CD4-positive, alpha-beta T cell treated with Interleukin-21 for 1 hour (primary cell): ENCODE measurements at places on chromosomes 13 and 19.

DNA sequence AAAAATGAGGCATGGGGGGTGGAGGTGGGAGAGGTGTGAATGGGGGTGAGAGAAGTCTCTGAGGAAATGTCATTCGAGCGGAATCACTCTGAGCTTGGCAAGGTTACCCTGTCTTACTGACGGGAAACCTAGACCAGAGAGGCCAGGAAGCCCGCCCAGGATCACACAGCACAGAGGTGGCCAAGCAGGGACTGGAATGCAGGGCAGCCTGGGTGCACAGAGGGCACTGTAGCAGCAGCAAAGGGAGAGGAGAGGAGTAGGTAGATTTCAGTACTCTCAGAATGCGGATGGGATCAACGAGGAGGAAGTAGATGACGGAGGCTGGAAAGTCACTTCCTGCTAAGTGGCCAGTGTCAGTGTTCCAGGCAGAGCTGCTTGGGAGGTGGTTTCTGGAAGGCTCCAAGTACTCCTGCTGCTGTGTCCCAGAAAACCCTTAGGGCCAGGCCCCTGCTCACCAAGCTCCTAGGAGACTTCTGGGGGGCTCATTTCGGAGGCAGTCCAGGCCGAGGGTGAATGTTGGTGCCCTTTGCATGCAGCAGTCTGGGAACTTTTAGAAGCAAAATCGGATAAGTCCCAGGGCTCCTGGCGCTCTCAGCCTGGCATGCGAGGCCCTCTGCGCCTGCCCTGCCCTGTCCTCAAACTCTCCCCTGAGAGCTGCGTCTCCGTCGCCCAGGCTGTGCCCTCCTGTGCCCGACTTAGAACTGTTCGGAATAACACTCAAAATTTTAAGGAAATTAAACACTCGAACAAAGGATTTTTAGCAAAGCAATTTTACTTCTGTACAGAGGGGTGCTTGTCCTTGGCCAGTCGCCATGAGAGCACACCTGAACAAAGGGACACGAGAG, 33.5 kb downstream of the DNM2 start:
- no peak for DNase-seq

- DNase-seq: no peak
Observed at GRCh38 chr13:27252467-27252866, 1.1 kb downstream of the RPL21 start.

GRCh38 chr13:93956426-93956825, 523.1 kb downstream of the DCT start:
- no peak for DNase-seq

- DNase-seq: no peak
Observed at GRCh38 chr19:11159598-11160439, 4.2 kb upstream of the SPC24 start.

GRCh38 chr13:109667807-109668291, 118.5 kb downstream of the IRS2 start:
- no peak for DNase-seq

GRCh38 chr19:16824658-16825311, 4.4 kb upstream of the SIN3B start:
- DNase-seq: no peak

DNA sequence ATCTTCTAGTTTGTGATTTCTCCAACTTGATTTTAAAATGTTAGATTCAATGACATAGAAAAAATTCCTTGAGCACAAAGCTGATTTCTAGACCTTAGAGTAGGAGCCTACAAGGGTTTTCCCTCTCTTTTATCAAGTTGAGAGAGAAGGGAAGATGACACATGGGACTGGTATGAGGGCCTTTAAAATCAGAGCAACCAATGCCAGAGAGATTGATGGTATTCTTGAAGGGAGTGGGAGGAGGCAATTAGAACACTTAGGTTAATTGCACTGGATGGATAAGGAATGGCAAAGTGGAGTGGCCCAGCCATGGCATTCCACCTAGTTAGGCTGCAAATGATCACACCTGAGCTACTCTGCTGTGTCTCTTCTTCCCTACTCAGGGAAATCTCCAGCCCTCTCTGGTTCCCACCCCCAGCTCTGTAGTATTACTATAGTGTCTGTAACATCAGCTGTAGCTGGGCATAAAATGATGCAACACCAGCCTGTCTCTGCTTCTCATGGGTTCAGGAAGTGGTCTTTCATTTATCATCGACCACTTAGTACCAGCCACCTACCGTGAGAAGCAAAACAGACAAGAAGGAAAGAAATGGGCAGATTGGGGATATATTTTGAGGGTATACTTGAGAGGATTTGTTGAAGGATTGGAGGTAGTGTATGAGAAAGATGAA, 333.6 kb downstream of the DLEU7 start:
- no peak for DNase-seq

GRCh38 chr19:29259153-29259552, 46.2 kb upstream of the UQCRFS1 start:
- DNase-seq: no peak

DNA sequence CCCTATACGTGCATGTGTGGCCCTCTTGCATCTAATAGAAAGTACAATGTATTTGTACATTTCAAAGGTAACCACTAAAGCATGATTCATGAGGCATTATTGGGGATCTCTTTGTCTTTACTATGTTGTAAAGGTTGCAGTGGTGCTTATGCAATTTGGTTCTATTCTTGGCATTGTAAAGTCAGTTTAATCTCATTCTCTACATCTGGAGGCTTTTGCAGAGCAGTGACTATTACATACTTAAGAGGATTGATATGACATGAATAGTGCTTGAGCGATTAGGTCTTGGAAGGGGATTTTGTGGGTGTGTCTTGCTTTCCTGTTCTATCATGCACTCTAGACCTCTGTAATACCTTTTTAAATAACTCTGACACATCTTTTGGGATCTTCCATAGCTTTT, 610.0 kb downstream of the EFNB2 start:
- DNase-seq: no peak

DNA sequence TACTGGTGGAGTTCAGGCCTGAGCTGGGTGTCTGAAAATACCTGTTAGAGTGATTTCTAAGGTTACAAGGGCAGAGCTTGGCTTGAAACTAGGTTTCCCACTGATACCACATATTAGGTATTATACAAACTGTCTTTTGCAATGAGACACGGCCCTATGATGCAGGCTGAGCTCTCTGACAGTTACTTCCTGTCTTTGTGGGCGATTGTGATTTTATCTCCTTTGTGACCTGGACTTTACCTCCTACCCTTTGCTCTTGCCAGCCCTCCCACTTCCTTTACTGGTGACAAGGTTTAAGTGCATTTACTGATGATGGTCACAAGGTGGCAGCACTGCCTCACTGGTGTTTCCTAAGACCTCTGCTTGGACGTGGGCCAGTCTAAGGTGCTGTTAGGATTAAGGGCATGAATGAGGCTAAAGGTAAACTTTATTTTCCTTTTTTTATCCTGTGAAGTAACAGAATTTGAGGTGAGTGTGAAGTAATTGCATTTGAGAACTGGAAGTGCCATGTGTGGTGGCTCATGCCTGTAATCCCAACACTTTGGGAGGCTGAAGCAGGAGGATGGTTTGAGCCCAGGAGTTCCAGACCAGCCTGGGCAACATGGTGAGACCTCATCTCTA, 7.7 kb upstream of the CXCL17 start:
- peak; percentile 92 for DNase-seq

DNA sequence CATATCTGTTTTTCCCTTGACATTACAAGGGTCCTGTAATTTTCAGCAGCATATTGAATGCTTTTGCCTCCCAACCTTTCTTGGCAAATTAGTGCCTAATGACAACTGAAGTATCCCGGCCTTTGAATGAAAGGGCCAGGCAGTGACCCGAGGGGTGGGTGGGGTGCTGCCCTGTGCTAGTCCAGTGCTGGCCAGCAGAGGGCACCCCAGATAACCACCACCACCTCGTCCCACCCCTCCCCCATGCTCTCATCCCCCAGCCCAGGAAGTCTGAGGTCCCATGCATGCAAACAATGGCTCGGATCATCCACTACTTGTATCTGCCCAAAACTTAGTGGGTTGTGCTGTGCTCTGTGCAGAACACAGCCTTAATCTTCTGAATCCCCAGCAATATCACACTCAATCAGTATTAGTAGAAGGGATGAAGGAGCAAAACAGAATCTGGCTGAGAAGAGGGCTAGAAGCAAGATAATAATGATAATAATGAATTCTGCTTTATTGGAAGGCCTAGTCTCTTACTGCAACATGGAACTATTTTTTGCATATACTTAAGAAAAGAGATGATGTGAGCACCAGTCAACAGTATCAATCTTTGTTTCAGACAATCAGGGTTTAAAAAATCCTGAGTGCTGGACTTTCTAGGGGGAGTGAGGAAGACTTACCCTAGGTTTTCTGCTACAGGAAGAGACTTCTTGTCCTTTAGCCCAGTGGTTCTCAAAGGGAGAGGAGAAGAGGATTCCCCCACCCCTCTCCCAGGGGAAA, 3.8 kb downstream of the ATP12A start:
- peak; percentile 61 for DNase-seq

DNA sequence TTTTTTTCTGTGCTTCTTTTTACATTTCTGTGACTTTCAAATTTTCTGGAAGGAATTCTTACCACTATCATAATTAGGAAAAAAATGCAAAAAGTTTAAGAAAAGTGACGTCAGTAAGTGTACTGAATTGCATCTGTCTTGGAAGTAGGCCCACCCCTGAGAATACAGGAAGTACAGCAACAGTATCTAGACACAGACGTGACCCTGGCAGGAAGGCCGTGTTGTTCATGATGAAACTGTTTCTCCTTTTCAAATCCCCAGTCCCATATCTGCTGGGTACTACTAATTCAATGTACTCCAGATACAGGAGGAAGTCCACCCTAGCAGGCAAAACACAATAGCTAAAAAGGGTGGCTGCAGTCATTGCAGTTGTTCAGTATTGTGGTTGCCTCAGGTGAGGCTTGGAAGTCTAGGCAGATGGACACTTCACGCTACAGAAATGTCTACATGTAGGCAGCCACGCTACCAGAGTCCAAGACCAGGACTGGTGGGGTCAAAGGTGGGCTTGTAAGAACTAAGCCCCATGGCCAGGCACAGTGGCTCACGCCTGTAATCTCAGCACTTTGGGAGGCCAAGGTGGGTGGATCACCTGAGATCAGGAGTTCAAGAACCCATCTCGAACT, 49.6 kb upstream of the MED4 start:
- peak; percentile 43 for DNase-seq

DNA sequence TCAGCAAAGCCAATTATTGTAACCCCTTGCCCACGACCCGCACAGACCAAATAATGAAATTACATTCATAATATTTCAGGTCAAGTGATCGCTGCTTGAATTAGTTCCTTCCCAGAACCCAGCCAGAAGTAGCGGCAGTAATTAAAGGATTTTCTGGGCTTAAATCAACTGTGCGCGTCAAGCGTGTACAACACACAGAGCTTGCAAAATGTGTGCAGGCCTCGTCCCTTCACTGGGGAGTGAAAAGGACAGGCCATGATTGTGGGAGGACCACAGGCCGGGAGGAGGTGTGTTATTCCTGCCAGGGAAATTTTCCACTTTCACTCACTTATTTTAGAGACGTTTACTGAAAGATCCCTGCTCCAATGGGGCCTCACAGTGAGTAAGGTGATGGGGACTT, 84.9 kb downstream of the CHST8 start:
- no peak for DNase-seq

GRCh38 chr13:45141369-45141768, 21.1 kb downstream of the GTF2F2 start:
- DNase-seq: no peak

GRCh38 chr13:111650626-111651025, 330.2 kb downstream of the TEX29 start:
- no peak for DNase-seq

DNA sequence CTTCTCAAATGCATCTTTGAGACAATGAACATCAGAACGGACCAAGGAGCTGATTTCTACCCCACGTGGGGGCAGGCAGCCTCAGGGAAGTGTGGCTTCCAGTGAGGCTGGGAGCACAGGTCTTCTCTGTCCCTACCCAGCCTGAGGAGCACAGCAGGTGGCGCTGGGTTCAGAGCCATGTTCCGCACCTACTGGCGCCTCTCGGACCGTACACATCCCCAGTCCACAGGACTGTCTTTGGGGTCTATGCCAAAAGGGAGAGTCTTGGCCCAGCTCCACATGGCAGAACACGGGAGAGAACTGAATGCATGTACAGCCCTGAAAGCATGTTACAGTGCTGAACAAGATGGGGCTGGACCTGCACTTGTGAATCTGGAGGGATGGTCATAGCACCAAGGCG, 22.6 kb downstream of the SUGP1 start:
- no peak for DNase-seq

DNA sequence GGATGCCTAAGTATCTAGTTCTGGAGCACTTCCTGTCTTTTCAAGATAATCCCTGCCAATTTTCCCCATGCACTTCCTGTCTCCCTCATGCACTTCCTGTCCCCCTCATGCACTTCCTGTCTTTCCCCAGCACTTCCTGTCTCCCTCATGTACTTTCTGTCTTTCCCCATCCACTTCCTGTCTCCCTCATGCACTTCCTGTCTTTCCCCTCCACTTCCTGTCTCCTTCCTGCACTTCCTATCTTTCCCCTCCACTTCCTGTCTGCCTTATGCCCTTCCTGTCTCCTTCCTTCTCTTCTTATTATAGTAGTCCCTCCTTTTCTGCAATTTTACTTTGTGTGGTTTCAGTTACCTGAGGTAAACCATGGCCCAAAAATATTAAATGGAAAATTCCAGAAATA, 3.0 kb upstream of the TNNT1 start:
- DNase-seq: no peak

DNA sequence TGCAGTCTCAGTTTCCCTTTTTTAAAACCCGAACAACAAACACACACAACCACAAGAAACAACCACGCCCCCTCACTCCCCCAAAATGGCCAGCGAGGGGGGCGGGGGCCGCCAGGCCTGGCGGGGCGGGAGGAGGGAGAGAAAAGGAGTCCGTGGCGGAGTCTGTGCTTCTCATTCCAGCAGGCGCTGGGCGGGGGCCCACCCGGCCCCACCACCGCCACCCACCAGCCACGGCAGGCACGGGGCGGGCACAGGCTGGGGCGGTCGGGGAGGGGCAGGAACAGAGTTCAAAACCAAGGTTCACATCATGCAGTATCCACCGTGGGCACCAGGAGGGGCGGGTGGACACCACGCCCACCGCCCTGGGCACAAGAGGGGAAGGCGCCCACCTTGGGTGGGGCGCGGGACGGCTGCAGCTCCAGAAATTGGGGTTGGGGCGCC, 12.9 kb downstream of the DPF1 start:
- DNase-seq: no peak
